ENCODE measurements at places on chromosomes 16 and 17. TPM values are rescaled to one million over a fixed set of nuclear protein-coding genes. Genes with fewer than 3 reads are reported as not detected.

DNA sequence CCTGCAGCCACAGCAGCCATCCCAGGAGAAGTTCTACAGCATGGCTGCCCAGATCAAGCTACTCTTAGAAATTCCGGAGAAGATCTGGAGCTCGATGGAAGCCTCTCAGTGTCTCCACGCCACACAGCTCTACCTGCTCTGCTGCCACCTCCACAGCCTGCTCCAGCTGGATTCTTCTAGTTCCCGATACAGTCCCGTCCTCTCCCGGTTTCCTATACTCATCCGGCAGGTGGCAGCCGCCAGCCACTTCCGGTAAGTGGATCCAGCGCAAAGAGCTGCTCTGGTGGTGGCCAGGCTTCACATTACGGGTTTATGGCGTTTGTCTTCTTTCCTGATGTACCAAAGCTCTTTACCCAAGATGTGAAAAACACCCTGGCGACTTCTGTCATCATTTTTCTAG is 3.6 kb downstream of the COG1 start:
- DNase-seq = no peak

GRCh38 chr16:2081201-2082084 is 33.7 kb downstream of the TSC2 start:
- DNase-seq = no peak

DNA sequence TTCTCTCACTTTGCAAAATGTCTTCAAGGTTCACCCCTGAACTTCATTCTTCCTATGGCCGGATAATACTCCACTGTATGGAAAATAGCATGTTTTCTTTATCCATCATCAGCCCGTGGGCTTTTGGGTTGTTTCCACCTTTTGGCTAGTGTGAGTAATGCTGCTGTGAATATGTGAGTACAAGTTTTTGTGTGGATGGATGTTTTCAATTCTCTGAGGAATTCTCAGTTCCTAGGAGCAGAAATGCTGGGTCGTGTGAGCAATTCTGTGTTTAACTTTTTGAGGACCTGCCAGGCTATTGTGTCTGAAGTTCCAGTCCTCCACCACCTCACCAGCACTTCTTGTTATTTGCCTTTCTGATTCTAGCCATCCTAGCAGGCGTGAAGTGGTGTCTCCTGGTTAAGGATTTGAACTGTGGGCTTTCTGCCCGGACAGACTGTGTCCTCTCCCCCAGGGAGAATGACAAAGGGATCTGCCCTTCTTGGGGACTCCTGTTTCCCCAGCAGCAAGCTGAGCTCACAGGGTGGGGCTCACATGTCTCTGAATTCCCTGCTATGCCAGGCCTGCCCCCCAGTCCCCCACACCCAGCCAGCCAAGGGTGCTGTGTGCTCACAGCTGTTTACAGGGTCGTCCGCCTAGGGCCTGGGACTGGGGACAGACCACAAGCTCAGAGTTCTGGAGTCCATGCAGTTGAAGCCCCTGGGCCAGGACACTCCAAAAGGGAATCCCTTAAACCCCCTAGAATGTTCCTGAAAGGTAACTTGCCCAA is 92.2 kb upstream of the CIBAR2 start:
- no peak for DNase-seq

Gene TNFSF13
- 13.2 TPM for polyA plus RNA-seq

GRCh38 chr16:48834576-48834975 is 224.6 kb upstream of the N4BP1 start:
- DNase-seq = no peak

Gene GAST
- not detected for polyA plus RNA-seq

DNA sequence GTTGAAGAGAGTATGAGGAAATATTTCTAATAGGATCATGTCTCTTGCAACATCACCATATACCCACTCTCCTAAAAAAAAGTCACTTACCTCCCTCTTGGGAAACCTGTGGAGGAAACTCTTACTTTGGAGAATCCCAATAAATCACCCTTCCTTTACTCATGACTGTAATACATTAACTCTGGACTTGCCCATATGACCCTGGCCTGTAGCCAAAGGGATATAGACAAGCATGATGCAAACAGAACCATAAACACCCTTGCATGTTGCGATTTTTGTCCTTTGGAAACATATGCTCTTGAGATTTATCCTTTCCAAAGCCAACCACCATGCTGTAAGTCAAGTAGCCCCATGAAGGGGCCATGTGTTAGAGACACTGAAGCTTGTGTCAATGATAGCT is 19.5 kb downstream of the CDH11 start:
- DNase-seq = no peak
